ENCODE measurements at places on chromosomes 4 and X.
A peak's percentile ranks its signal among the peaks of the same experiment; 100 is the strongest.

- no peak for DNase-seq
Measured at GRCh38 chrX:134736356-134736755, 78.1 kb upstream of the PLAC1 start.

DNA sequence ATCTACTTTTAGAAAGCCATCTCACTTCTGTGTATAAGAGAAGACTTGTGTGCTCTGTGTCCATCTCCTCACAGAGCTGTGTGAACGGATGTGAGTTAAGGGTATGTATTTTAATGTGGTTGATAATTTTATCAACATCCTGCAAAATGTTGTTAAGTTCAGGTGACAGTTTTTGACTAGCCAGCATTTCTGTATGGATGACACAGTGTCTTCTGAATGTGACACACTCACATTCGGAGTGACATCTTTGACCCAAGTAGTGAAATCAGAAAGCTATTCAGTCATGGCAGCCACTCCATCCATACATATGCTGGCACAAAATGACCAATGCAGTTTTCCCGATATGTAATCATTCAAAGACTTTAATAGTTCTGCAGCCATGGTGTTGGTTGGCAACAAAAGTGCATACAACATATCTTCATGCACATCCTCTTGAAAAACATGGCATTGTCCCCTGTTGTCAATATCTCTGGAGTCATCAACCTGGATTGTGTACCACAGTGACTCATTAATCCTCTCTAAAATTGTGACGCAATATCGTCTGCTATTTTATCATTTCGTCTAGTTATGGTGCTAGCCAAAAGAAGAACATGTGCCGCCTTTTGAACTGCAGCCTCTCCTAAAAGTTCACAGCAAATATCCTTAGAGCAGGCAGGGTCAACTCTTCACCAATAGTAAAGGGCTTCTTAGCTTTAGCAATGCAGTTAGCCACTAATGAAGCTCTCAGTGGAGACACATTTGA, 6.8 kb upstream of the FGF2 start:
- DNase-seq: no peak

DNA sequence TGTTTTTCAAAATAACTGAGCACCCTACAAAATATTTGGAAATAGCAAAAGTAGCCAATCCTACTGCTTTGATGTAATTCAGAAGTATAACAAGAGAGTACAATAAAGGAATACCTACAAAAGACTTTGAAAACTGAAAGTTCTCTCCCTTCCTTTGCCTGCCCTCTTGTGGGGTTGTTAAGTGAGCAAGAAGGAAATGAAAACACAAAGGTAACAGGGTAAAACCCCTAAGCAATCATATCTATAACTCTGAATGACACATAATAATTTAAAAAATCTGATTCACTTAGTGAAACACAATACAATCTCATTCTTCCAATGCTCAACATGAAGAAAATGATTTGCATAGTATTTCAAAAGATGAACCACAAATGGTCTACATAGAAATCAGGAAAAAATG, 98.2 kb downstream of the FRYL start:
- no peak for DNase-seq

- no peak for DNase-seq
Measured at GRCh38 chr4:13302876-13303275, 181.3 kb downstream of the RAB28 start.

GRCh38 chr4:70902577-70903290, 565 bp downstream of the MOB1B start:
- DNase-seq: peak; percentile 20

DNA sequence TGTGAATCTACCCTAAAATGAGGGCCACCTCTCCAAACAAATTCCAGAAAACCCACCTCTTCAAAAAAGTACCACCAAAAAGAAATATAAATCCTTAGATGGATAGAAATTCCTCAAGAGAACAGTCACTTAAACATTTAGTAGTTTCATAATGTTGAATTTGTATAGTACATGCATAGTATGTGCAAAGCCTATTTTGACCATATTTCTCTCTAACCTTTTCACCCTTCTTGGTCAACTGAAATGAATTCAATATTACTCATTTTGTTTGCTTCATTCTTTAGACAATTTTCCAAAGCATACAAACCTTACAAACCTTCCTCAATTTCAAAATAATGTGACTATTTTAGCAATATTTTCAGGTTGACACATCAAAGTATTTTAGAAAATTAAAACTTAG, 4.1 kb downstream of the RHOXF1 start:
- DNase-seq: no peak

- no peak for DNase-seq
Measured at GRCh38 chrX:71216485-71216884, 6.5 kb upstream of the GJB1 start.

- no peak for DNase-seq
Measured at GRCh38 chr4:153937289-153937688, 148.4 kb upstream of the SFRP2 start.

DNA sequence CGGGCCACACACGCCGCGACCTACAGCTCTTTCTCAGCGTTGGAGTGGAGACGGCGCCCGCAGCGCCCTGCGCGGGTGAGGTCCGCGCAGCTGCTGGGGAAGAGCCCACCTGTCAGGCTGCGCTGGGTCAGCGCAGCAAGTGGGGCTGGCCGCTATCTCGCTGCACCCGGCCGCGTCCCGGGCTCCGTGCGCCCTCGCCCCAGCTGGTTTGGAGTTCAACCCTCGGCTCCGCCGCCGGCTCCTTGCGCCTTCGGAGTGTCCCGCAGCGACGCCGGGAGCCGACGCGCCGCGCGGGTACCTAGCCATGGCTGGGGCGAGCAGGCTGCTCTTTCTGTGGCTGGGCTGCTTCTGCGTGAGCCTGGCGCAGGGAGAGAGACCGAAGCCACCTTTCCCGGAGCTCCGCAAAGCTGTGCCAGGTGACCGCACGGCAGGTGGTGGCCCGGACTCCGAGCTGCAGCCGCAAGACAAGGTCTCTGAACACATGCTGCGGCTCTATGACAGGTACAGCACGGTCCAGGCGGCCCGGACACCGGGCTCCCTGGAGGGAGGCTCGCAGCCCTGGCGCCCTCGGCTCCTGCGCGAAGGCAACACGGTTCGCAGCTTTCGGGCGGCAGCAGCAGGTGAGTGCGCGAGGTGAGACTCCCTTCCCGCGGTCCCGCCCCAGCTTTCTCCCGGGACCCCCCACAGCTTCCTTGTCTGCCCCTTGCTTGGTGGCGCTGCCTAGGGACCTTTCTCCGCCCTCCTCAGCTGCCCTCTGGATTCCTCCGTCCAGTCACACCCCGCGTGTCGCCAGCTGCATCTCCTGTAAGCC, 678 bp downstream of the BMP3 start:
- DNase-seq: no peak

- no peak for DNase-seq
Measured at GRCh38 chr4:100288161-100288560, 97.9 kb upstream of the DDIT4L start.

DNA sequence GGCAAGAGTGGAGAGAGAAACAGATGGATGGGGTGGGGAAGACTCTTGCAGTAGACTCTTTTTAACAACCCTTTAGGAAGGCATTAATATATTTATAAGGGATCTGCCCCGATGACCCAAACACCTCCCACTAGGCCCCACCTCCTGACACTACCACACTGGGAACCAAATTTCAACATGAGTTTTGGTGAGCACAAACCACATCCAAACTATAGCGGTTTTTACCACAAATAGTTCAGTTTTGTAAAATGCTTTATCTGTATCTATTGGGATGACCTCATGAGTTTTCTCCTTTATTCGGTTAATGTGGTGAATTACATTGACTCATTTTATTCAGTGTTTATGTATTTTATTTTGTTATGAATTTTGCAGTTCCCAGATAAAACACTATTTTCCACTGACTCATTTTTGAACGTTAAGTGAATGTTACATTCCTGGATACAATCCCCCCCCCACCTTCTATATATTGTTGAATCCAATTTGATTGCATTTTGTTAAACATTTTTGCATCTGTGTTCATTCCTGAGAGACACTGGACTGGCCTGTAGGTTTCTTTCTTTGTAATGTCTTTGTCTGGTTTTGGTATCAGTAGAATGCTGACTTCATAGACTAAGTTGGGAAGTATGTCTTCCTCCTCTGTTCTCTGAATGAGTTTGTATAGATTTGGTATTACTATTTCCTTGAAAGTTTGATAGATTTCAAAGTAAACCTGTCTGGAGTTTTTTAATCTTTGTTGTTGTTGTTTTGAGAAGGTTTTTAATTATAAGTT, 13.9 kb upstream of the CPLX1 start:
- DNase-seq: no peak

DNA sequence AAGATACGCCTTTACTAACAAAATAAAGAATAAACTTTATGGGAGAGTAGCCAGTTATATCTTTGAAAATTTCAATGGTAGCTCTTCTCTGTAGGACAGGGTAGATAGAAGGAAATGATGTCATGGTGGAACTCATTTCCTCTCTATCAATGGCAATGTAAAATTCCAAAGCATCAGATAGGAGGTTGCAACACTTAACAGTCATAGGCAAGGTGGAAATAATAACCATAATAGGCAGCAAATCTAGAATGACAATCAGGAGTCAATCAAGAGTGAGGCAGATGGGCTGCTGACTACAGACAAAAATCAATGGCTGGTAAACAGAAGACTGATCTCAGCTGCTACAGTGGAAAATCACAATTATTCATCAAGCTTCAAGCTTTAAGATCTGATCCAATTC, 53.9 kb upstream of the TET2 start:
- DNase-seq: no peak

DNA sequence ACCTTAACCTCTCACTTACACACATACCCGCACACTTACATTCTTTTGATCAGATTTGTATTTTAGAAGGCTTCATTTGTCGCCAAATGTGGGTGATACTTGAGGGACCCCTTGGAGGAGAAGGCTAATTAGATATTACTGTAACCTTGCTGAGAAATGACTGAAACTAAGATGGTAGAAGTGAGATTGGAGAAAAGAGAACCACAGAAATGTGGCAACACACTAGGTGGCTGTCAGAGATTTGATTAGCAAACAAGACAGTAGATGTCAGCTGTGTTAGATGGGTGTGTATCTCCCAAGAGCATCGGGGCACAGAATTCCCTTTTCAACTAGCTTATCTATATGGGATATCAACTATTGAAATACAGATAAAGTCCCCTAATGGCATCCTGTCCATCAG, 149.3 kb upstream of the FABP2 start:
- no peak for DNase-seq

DNA sequence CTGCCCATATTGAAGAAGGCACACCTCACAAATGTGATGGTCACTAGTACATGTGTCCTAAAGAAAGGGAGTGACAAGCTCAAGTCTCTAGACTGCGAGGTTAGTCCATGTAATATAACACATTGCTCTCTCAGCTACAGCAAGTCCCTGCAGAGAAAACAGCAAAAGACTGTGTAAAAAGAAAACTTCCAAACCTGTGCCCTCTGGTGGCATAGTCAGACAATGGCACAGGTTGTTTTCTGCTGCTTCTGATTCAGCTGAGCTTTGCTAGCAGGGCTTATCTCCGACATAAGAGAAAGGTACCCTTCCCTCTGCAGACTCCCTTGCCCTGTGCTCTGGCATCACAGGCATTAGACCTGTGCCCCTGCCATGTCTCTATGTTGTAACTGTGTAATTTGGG, 1.4 kb upstream of the SERPINA7 start:
- DNase-seq: no peak

- DNase-seq: no peak
Measured at GRCh38 chrX:56782352-56782751, 53.3 kb downstream of the NBDY start.

GRCh38 chr4:102429553-102429952, 71.6 kb upstream of the NFKB1 start:
- DNase-seq: peak; percentile 92

GRCh38 chrX:18594079-18594478, 77.8 kb downstream of the RS1 start:
- DNase-seq: no peak

- no peak for DNase-seq
Measured at GRCh38 chr4:143364063-143364462, 27.4 kb downstream of the GAB1 start.

GRCh38 chrX:114985967-114986592, 31.3 kb downstream of the IL13RA2 start:
- DNase-seq: no peak

- no peak for DNase-seq
Measured at GRCh38 chrX:153829549-153829798, 870 bp downstream of the PDZD4 start.

DNA sequence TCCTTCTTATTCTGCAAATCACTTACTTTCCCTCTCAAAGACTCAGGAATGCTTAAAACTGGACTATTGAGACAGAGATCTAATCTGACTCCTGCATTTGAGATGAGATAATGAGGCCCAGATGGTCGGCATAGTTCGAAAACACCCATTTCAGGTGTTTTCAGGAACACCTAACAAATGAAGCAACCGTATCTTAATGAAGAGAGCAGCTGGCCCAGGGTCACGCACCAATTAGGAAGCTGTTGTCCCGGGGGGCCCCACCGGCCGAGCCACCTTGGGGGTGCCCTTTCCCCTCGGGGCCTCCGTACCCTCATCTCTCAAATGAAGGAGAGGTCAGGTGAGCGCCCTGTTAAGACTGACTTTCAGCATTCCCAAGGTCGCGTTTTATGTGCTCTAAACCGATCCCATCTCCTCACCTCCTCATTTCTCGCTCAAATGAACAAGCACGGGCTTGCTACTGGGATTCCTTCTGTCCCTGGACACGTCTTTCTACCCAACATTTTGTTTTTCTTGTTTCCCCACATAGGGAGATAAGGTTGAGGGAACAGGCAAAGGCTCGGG, 824 bp downstream of the LRPAP1 start:
- DNase-seq: no peak

DNA sequence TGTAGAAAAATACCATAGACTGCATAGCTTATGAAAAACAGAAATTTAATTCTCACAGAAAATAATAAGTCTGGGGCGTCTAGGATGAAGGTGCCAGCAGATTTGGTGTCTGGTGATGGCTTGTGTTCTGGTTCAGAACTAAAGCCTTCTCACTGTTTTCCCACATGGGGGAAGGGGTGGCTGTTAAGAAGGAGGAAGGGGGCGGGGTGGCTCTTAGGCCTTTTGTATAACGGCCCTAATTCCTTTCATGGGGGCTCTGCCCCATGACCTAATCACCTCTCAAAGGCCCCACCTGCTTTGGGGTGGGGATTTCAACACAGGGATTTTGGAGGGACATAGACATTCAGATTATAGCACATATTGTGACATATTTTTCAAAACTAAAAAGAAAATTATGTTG, 173.2 kb upstream of the TECRL start:
- no peak for DNase-seq

- no peak for DNase-seq
Measured at GRCh38 chrX:17596061-17596460, 141.2 kb upstream of the SCML1 start.

DNA sequence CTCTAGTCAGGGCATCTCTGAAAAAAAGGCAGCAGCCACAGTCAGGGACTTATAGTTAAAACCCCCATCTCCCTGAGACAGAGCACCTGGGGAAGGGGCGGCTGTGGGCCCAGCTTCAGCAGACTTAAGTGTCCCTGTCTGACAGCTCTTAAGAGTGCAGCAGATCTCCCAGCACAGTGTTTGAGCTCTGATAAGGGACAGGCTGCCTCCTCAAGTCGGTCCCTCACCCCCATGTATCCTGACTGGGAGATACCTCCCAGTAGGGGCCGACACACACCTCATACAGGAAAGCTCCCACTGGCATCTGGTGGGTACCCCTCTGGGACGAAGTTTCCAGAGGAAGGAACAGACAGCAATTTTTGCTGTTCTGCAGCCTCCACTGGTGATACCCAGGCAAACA, 129.0 kb downstream of the ANXA5 start:
- no peak for DNase-seq

GRCh38 chrX:129876771-129877305, 29.1 kb upstream of the UTP14A start:
- DNase-seq: no peak
